ENCODE measurements at places on chromosomes 5 and 9.

DNA sequence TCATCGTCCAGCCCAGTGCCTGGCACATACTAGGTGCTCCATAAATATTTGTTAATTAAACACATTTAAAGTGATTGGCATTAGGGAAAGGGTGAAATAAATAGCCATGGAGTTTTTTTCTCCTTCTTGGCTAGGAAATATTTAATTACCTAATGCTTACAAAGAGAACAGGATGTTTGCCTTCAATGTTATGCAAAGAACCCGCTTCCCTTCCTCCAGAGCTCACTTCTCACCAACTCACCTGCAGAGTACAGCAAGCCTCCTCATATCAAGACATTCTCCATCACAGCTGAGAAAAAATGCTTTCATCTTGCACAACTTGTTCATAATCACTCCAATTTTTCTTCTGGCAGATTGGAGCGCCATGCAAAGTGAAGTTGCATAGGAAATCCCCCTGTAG lies 161.7 kb upstream of the STK32A start:
- DNase-seq, result no peak

GRCh38 chr5:67272453-67273130 lies 76.0 kb upstream of the CD180 start:
- no peak for DNase-seq

- DNase-seq, result no peak
Measured at GRCh38 chr9:35357826-35358225, 132.1 kb upstream of the RUSC2 start.

GRCh38 chr9:125407432-125407973 lies 145.9 kb downstream of the GAPVD1 start:
- no peak for DNase-seq

- no peak for DNase-seq
Measured at GRCh38 chr5:120014535-120014934, 385.2 kb downstream of the FAM170A start.

All from fibroblast of the aortic adventitia (primary cell).